ENCODE measurements at places on chromosomes 11 and 22. TPM values are rescaled to one million over a fixed set of nuclear protein-coding genes. Genes with fewer than 3 reads are reported as not detected.
A peak's percentile ranks its signal among the peaks of the same experiment; 100 is the strongest.

The THY1 gene
- total RNA-seq, result not detected

The DMC1 gene
- total RNA-seq, result 4.6 TPM

- DNase-seq, result no peak
- H3K4me3 ChIP-seq, result no peak overlapping the region
- H3K36me3 ChIP-seq, result no peaks in the 10 kb centered on the region
- H3K27me3 ChIP-seq, result no peaks in the 10 kb centered on the region
- H3K4me1 ChIP-seq, result peaks cover 5% of the 10 kb centered on the region
Observed at GRCh38 chr11:71425860-71426259, 22.3 kb downstream of the DHCR7 start.

- no peak overlapping the region for H3K4me3 ChIP-seq
- H3K27ac ChIP-seq, result no peak overlapping the region
- no peak for DNase-seq
- H3K36me3 ChIP-seq, result no peaks in the 10 kb centered on the region
- peaks cover 44% of the 10 kb centered on the region for H3K27me3 ChIP-seq
Observed at GRCh38 chr11:122100037-122100755, 15.8 kb downstream of the BLID start.

DNA sequence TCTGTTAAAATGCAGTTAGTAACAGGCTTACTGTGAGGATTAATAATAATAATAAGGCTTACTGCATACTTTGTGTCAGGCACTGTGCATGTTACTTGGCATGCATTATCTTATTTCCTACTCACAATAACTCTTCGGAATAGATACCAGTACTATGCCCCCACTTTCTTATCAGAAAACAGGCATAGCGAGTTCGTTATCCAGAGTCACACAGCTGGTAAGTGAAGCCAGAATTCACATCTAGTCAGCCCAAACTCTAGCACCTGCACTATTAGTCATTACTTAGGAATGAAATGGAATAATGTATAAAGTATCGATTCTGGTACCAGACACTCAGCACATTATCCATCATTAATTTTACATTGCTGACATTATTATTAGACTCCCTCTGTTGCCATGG is 155.7 kb upstream of the BLID start:
- no peak overlapping the region for H3K27ac ChIP-seq
- H3K36me3 ChIP-seq, result no peaks in the 10 kb centered on the region
- H3K27me3 ChIP-seq, result peaks cover 9% of the 10 kb centered on the region
- no peak overlapping the region for H3K4me3 ChIP-seq
- H3K4me1 ChIP-seq, result no peaks in the 10 kb centered on the region

DNA sequence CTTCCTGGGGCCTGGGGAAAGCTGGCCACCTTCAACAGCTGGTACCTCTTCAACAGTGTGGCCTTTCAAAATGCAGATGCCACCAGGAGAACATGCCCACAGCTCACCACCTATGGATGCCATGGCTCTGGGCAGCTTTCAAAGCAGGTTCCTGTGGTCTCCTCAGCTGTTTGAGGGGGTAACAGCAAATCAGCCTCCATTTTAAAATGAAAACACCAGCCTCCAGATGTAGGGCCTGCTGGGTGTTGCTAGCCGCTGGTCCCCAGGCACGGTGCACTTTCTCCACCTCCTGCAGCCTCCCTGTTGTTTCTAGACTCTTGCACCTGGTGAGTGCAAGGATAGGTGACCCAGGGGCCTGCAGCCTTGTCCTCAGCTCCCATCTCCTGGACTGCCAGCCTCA is 10.0 kb downstream of the CDPF1 start:
- H3K27ac ChIP-seq, result no peak overlapping the region
- H3K27me3 ChIP-seq, result no peaks in the 10 kb centered on the region
- peak overlapping the region; percentile 2 for H3K4me3 ChIP-seq
- H3K36me3 ChIP-seq, result no peaks in the 10 kb centered on the region
- peaks cover 21% of the 10 kb centered on the region for H3K4me1 ChIP-seq

DNA sequence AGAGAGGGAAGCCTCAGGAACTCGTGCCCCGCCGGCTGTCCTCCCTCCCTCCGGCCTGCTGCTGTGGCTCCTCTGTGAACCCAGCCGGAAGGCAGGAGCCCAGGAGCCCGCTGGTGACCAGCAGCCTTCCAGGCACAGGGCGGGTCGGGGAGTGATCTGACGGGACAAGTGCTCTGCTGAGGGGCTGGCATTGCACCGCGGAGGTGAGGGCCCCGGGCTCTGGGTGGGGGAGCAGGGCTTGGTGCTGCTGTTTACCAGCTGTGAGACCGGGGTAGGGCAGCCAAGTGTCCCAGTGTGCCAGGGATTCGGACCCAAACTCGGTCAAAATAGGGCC is 53.3 kb downstream of the FLRT1 start:
- no peaks in the 10 kb centered on the region for H3K36me3 ChIP-seq
- no peak for DNase-seq
- no peaks in the 10 kb centered on the region for H3K27me3 ChIP-seq

The SCGB1A1 gene
- not detected for total RNA-seq

- no peak overlapping the region for H3K4me3 ChIP-seq
- no peak for DNase-seq
- H3K36me3 ChIP-seq, result peaks cover 17% of the 10 kb centered on the region
- H3K4me1 ChIP-seq, result no peaks in the 10 kb centered on the region
Observed at GRCh38 chr11:79794484-79795393, 353.9 kb upstream of the TENM4 start.

GRCh38 chr11:67409781-67410368 is 5.6 kb upstream of the CARNS1 start:
- no peaks in the 10 kb centered on the region for H3K36me3 ChIP-seq
- H3K27ac ChIP-seq, result peak overlapping the region; percentile 97
- no peak for DNase-seq
- no peaks in the 10 kb centered on the region for H3K27me3 ChIP-seq
- peaks cover 55% of the 10 kb centered on the region for H3K4me1 ChIP-seq

DNA sequence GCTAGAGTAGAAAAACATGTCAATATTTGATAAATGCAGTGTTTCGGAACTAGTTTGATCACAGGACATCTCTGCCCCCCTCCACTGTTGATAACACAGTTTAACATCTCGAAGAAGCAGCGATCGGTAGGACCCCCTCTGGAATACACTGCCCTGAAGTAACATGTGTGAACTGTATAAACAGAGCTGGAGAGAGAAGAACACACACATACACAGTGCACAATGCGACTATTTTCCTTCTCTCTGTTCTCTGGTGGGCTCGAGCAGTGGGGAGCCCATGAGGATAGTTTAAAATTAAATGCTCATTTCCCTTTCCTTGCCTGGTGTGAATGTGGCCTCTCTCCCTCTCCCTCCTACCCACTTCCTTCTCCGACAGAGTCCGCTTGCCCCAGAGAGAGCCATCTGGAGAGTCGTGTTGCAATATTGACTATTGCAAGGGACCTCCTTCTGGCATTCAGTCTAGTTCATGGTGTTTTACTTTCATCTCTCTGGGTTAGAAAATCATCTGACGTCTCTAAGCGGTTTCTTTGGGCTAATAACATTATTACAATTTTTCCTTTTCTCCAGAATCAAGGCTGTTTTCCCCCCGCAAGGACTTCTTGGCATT is 51.6 kb upstream of the BARX2 start:
- DNase-seq, result no peak
- H3K4me3 ChIP-seq, result no peak overlapping the region
- H3K4me1 ChIP-seq, result no peaks in the 10 kb centered on the region
- no peak overlapping the region for H3K27ac ChIP-seq
- H3K27me3 ChIP-seq, result peaks cover 5% of the 10 kb centered on the region

- no peaks in the 10 kb centered on the region for H3K27me3 ChIP-seq
- peak; percentile 64 for DNase-seq
Observed at GRCh38 chr11:14312736-14313438, 46.1 kb downstream of the RRAS2 start.

DNA sequence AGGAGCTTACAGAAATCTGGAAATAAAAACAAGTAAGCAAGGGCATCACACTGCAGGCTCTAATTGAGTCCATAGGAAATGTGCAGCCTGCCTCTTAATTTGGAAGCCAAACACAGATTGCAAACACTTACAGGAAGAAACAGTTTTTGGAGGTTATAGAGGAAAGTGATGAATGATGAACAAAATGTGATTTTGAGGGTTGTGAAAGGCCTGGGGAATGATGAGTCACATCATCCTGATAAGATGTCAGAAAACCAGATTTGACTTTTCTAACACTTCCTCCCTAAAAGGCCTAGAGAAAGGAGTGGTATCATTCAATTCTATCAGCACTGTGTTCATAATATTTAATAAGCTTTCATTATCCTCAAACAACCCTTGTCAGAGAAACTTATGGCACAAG is 96.6 kb upstream of the POU2AF2 start:
- H3K36me3 ChIP-seq, result no peaks in the 10 kb centered on the region
- no peak overlapping the region for H3K27ac ChIP-seq
- DNase-seq, result no peak
- H3K4me1 ChIP-seq, result no peaks in the 10 kb centered on the region
- H3K4me3 ChIP-seq, result no peak overlapping the region

- H3K4me3 ChIP-seq, result peak within 1 kb of the TSS; percentile 95
- DNase-seq, result peak; percentile 88
- H3K36me3 ChIP-seq, result peaks cover 9% of the 10 kb centered on the region
- H3K27me3 ChIP-seq, result no peaks in the 10 kb centered on the region
- peaks cover 48% of the 10 kb centered on the region for H3K4me1 ChIP-seq
Observed at GRCh38 chr22:19431649-19432132, at the start of gene HIRA. Gene HIRA, minus strand, starts transcription at chr22:19431733. Its CDS starts 257 bp downstream, at chr22:19431476.

- no peak overlapping the region for H3K27ac ChIP-seq
- H3K27me3 ChIP-seq, result peaks cover 11% of the 10 kb centered on the region
- H3K4me3 ChIP-seq, result no peak overlapping the region
- H3K36me3 ChIP-seq, result no peaks in the 10 kb centered on the region
- H3K4me1 ChIP-seq, result peaks cover 9% of the 10 kb centered on the region
Observed at GRCh38 chr11:44946263-44946662, 4.4 kb downstream of the TP53I11 start.
